Tracheal epithelial cell (primary cell): ENCODE measurements at places on chromosomes 16 and 17. TPM values are rescaled to one million over a fixed set of nuclear protein-coding genes. Genes with fewer than 3 reads are reported as not detected.

The TNRC6A gene
- 10.4 and 18.1 TPM in 2 replicates for total RNA-seq

The MFSD6L gene
- 0.48 TPM in 1 of 2 replicates, not detected in the other for total RNA-seq

The DPEP3 gene
- total RNA-seq, result not detected in 2 replicates

The NTN3 gene
- 0.24 TPM in 1 of 2 replicates, not detected in the other for total RNA-seq

The CHD9NB gene
- total RNA-seq, result 0.48 and 0.64 TPM in 2 replicates

The CDK3 gene
- total RNA-seq, result 0.21 and 1.2 TPM in 2 replicates

The CCL7 gene
- total RNA-seq, result not detected in 2 replicates

The MEIOB gene
- 0.24 TPM in 1 of 2 replicates, not detected in the other for total RNA-seq

The CDC42EP4 gene
- total RNA-seq, result 40.7 and 46.5 TPM in 2 replicates

The ABCC6 gene
- total RNA-seq, result 0.21 and 0.48 TPM in 2 replicates

The SPATA22 gene
- 0.24 TPM in 1 of 2 replicates, not detected in the other for total RNA-seq

The TPSG1 gene
- total RNA-seq, result not detected in 2 replicates

The C16orf54 gene
- not detected in 2 replicates for total RNA-seq

The DUSP3 gene
- total RNA-seq, result 39.4 and 69.2 TPM in 2 replicates
